ENCODE measurements at places on chromosomes 5 and 9. TPM values are rescaled to one million over a fixed set of nuclear protein-coding genes. Genes with fewer than 3 reads are reported as not detected.

GRCh38 chr5:37567566-37567965 lies 188.4 kb downstream of the WDR70 start:
- no peaks in the 10 kb centered on the region for H3K27me3 ChIP-seq
- no peaks in the 10 kb centered on the region for H3K36me3 ChIP-seq
- H3K4me3 ChIP-seq: no peak overlapping the region

GRCh38 chr5:57915536-57915935 lies 432.9 kb upstream of the ACTBL2 start:
- no peak for DNase-seq
- no peaks in the 10 kb centered on the region for H3K4me1 ChIP-seq
- H3K27me3 ChIP-seq: peaks cover 1% of the 10 kb centered on the region
- no peaks in the 10 kb centered on the region for H3K36me3 ChIP-seq

DNA sequence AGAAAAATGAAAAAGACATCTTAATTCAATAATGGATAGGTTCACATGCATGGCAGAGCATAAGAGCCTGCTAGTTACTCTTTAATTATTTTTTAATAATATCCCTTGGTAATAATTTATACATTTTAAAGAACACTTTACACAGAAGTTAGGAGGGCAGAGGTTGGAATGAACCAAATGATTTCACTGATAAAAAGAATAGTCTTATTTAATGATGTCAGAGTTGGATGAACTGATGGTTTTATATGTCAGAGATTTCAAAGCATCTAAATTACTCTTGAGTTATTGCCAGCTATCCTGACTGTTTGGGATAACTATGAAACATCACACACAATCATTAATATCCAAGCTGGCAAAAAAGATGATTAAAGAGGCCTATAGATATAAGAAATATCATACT lies 244.8 kb downstream of the CSNK1G3 start:
- no peaks in the 10 kb centered on the region for H3K36me3 ChIP-seq
- no peak for DNase-seq
- H3K4me1 ChIP-seq: no peaks in the 10 kb centered on the region
- no peaks in the 10 kb centered on the region for H3K27me3 ChIP-seq

DNA sequence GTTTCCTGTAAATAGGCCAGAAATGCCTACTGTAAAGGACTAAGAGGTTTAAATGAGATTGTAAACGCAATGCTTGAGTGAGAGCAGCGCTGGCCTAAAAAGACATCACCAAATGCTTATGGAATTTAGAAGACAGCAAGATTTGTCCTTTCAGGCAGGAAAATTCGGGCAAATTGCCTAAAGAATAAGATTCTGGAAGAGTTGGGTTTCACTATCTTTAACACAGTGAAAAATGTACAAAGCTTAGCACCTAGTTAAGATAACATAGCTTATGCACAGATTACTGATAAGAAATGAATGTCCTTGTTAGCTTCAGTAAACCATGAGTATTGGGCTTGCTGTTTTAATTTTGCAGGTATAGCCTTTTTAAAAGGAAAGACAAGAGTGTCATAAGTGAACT lies 4.7 kb downstream of the FKBP15 start:
- no peak for DNase-seq
- H3K4me3 ChIP-seq: no peak overlapping the region
- H3K4me1 ChIP-seq: peaks cover 27% of the 10 kb centered on the region
- H3K36me3 ChIP-seq: peaks cover 52% of the 10 kb centered on the region
- no peaks in the 10 kb centered on the region for H3K27me3 ChIP-seq
- H3K27ac ChIP-seq: no peak overlapping the region

DNA sequence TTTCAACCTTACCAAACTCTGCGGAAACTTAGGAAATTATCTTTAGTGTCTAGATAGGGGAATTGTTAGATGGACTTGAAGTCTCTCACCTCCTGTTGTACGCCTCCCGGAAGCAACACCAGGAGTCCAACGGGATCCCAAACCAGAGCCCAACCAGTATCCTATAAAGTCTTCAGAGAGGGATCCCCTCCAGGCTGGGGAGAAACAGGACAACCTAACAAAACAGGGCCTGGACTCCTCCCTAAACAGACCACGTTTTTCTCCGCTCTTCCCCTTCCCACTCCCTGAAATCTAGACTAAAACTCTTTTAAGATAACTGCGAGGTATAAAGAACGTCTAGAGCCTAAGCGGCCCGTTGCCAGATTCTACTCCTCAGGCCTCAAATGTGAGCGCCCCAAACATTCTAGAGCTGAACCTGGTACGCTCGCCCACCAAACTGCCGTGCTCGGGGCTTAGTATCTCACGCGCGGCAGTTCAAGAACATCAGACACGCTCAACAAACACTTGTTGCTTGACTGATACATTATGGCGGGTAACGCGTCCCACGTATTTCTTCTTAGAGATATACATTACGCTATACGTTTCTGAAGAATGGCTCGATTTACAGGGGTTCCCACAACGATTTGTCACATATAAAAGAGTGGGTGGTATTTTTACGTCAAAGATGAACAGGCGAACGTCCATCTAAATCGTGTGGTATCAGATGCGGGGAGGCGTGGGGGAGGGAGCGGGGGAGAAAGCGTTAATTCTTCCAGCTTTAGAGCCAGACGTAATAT lies 663 bp upstream of the SMIM27 start:
- peak overlapping the region; percentile 91 for H3K4me3 ChIP-seq
- H3K36me3 ChIP-seq: peaks cover 29% of the 10 kb centered on the region
- DNase-seq: peak; percentile 43
- H3K4me1 ChIP-seq: peaks cover 33% of the 10 kb centered on the region
- peak overlapping the region; percentile 97 for H3K27ac ChIP-seq
- H3K27me3 ChIP-seq: no peaks in the 10 kb centered on the region

GRCh38 chr9:94168203-94169000 lies 84.1 kb downstream of the PTPDC1 start:
- H3K4me1 ChIP-seq: peaks cover 52% of the 10 kb centered on the region
- H3K4me3 ChIP-seq: peak overlapping the region; percentile 88
- H3K27ac ChIP-seq: no peak overlapping the region
- H3K27me3 ChIP-seq: no peaks in the 10 kb centered on the region

GRCh38 chr9:69319324-69320025 lies 5.5 kb upstream of the ENTREP1 start:
- no peak overlapping the region for H3K4me3 ChIP-seq
- peaks cover 7% of the 10 kb centered on the region for H3K4me1 ChIP-seq
- no peaks in the 10 kb centered on the region for H3K36me3 ChIP-seq
- no peak overlapping the region for H3K27ac ChIP-seq
- peaks cover 19% of the 10 kb centered on the region for H3K27me3 ChIP-seq
- no peak for DNase-seq

- no peaks in the 10 kb centered on the region for H3K36me3 ChIP-seq
- no peak for DNase-seq
- H3K4me3 ChIP-seq: no peak overlapping the region
Observed at GRCh38 chr5:14954616-14955343, 83.2 kb upstream of the ANKH start.

DNA sequence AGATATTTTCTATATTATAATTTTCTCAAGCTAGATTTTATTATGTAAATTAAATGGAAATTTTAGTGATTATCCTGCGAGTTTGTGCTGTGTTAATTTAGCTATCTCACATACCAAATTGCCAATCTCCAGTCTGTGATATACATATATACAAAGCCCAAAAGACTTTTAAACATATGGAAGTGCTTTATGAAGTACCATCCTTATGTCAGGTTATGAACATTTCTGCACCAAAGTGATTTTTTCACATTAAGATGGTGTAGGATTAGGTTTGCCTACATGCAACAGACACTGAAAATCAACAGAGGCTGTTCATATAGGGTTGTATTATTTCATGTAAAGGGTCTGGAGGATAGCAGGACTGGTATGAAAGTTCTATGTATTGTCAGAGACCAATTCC lies 32.8 kb downstream of the CFAP95 start:
- H3K27ac ChIP-seq: no peak overlapping the region
- peaks cover 31% of the 10 kb centered on the region for H3K27me3 ChIP-seq
- no peak for DNase-seq
- peaks cover 2% of the 10 kb centered on the region for H3K4me1 ChIP-seq

DNA sequence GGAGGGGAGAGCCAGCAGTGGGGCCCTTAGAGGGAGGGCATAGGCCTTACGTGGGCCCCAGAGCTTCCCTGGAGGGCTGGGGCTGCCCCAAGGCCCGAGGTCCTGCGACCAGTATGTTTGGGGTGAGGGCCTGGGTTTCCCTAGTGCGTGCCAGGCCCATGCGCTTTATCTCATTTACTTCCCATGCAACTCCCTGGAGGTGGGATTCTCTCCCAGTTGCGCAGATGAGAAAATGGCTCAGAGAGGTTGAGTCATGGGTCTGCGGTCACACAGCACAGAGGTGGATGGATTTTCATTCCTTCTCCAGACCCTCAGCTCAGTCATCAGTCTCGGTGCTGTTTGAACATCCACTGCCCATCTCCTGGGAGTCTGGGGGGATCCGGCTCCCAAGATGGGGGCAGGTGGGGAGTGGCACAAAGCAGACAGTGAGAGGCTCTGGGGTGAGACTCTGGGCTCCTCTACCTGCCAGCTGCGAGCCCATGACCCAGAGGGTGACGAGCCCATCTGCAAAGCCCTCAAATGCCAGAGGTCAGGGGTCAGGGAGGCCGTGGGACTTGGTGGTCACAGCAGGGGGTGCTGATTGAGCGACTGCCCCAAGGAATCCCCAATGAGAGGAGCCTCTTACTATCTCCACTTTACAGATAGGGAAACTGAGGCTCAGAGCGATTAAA lies 171.2 kb downstream of the GAPVD1 start:
- no peaks in the 10 kb centered on the region for H3K36me3 ChIP-seq
- no peak overlapping the region for H3K4me3 ChIP-seq
- H3K27me3 ChIP-seq: no peaks in the 10 kb centered on the region
- DNase-seq: no peak
- H3K4me1 ChIP-seq: no peaks in the 10 kb centered on the region
- no peak overlapping the region for H3K27ac ChIP-seq

GRCh38 chr9:34615132-34615531 lies 3.2 kb upstream of the RPP25L start:
- no peak for DNase-seq
- H3K27me3 ChIP-seq: no peaks in the 10 kb centered on the region
- no peak overlapping the region for H3K27ac ChIP-seq
- no peak overlapping the region for H3K4me3 ChIP-seq
- H3K36me3 ChIP-seq: peaks cover 31% of the 10 kb centered on the region

DNA sequence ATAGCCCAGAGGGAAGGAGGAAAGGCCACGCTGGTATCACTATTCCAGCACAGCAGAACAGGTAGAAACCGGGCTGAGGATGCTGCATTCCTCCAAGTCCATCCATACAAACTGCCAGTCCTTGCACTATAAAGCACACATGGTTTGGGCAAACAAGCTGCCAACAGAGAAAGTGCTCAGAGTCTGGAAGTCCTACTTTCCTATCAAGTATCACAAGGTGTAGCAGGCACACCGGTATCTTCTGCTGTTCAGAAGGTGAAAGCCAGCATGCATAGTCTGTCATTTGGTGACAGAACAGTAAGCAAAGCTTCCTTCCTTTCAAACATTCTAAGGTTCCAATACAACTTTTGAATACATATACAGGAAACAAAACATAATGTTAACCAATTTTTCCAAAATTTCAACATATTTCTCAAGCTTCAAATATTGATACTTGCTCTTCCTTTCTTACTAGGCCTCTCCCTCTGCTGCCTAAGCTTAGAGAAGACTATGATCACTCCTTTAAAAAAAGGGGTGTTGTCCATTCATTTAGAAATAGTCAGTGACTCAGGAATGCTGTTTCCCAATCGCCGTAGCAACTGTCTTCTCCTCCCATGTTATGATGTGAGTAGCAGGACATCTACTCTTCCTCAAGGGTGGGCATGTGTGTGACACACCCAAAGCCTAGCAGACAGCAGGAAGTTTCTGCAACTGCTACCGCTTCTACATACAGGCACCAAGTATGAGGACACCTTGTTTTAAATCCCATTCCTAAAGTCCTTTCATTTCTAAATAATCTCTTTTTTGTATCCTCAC lies 14.7 kb downstream of the DIAPH1 start:
- peaks cover 74% of the 10 kb centered on the region for H3K4me1 ChIP-seq
- no peak for DNase-seq
- peak overlapping the region; percentile 81 for H3K27ac ChIP-seq
- peaks cover 28% of the 10 kb centered on the region for H3K36me3 ChIP-seq
- no peaks in the 10 kb centered on the region for H3K27me3 ChIP-seq

DNA sequence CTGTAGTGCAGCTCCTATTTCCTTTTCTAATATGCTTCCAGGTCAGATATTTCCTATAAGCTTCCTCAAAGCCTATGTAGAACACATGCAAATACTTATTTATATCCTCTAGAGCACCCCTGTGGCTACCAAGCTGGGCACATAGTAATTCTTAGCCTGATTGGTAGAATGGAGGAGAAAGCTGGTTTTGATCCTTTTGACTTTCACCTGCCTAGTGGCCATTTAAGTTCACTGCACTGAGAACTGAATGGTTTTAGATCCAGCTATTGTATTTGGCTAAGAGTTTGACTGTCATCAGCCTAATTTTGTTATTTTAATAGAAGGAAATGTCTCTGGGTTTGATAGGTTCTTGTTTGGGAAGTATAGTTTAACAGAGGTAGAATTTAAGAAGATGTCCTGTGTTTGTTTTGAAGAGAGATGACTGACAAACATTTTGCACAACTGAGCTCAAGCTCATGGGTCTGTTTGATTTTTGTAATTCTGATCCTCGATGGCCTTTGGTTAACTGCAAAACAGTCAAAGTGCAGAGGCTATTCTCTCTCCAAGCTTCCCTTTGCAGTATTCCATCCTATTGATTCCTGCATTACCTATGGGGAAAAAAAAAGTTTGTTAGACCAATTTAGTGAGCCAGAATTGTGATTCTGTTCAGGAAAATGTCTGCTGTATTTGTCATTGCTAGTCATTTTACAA lies 85.4 kb downstream of the KCNN2 start:
- DNase-seq: no peak
- H3K27ac ChIP-seq: no peak overlapping the region
- H3K27me3 ChIP-seq: no peaks in the 10 kb centered on the region
- H3K4me3 ChIP-seq: no peak overlapping the region
- H3K4me1 ChIP-seq: peaks cover 1% of the 10 kb centered on the region

- H3K27ac ChIP-seq: no peak overlapping the region
- no peak for DNase-seq
- no peaks in the 10 kb centered on the region for H3K4me1 ChIP-seq
- no peaks in the 10 kb centered on the region for H3K27me3 ChIP-seq
- H3K36me3 ChIP-seq: no peaks in the 10 kb centered on the region
- H3K4me3 ChIP-seq: no peak overlapping the region
Observed at GRCh38 chr5:38211354-38211710, 47.0 kb upstream of the EGFLAM start.

TAS2R1 gene
- total RNA-seq: not detected

GNAQ gene
- total RNA-seq: 34.3 TPM

OTULINL gene
- total RNA-seq: 17.0 TPM

LCP2 gene
- total RNA-seq: 254 TPM

PALM2AKAP2 gene
- 0.57 TPM for total RNA-seq

SPINK1 gene
- total RNA-seq: not detected

NUTM2G gene
- total RNA-seq: not detected

All from activated T-helper 2 cell treated with anti-CD3 and anti-CD28 coated beads, Interferon-gamma antibody, Interleukin-2, Interleukin-4, amounts not matched to agents 10 μg/mL and 5 μg/mL and 100 μg/mL, durations not matched to agents 14 hours and 24 hours and 36 hours (primary cell).